ENCODE measurements at places on chromosomes 3 and 15. TPM values are rescaled to one million over a fixed set of nuclear protein-coding genes. Genes with fewer than 3 reads are reported as not detected.

GRCh38 chr3:41330465-41330864 is 131.2 kb downstream of the CTNNB1 start:
- DNase-seq, result no peak

DNA sequence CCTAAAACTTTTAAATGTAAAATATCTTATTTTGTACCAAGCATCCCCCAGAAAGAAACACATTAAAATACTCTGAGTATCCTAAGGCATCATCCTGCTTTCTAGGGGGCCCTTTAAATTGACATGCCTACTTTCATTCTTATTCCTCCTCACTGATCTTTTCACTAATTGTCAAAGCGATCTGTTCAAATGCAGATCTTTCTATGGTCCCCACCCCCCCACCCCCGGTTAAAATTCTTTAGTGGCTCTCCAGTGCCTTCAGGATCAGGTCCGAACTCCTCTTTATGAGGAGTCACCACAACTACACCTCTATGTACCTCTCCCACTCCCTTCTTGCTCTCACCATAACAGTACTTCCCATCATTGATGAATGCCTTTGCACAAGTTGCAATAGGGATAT is 19.2 kb upstream of the TFDP2 start:
- no peak for DNase-seq

DNA sequence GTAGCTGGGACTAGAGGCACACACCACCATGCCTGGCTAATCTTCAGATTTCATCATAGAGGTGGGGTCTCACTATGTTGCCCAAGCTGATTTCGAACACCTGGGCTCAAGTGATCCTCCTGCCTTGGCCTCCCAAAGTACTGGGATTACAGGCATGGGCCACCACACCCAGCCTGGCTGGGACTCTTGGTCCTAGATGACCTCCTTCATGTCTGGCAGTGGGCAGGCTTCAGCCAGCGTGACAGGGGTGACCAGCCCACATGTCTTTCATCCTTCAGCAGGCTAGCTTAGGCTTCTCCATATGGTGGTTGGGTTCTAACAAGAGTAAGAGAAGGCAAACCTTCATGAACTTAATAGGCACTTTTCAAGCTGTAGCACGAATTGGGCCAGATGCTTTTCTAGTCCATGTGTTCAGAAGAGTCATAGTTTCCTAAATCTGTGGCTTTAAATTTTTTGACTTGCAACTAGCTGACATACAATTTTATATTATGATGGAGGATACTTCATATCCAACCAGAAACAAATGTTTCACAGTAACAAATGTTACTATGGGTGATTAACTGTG is 7.6 kb downstream of the GPD1L start:
- no peak for DNase-seq

GRCh38 chr15:75238150-75238549 is 20.0 kb upstream of the GOLGA6C start:
- peak; percentile 5 for DNase-seq

DNA sequence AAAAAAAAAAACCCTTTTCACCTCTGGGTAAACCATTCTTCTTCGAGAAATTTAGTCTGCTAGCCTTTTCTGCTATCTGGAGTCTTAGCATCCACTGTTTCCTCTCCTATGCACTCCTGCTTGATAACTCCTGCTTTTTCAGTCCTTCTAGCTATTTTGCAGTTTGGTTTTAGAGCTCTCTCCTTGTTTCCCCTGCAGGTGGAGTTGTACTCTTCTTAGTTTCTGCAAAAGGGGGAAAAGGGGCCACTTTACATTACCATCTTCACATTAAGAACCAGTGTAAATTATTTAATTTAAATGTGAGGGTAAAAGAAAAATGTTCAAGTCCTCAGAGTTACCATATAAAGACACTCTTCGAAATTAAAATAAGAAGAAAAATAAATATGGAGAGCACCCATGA is 23.6 kb upstream of the MYLK start:
- no peak for DNase-seq

DNA sequence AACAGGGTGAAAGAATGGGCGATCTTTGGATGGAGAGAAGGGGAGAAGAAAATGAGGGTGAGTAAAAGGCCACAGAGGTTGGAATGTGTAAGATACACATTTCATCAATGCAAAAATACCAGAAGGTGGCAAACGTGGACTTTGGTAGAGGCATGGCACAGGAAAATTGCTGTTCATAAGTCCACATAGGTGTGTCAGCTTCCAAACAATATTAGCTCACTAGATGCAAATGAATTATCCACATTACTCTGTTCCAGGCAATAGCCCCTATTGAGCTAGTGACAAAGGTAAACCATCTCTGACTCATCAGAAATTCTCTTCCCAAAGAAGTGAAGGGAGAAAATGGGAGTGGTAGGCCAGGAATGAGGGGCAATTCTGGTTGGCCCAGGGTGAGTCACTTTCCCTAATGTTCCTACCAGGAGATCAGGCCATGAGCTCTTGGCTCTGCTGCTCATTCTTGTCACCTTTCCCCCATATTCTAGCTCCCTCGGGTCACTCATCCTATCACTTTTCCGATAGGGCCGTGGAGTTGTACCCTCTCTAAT is 19.9 kb downstream of the ACKR2 start:
- no peak for DNase-seq

The KCNMB3 gene
- 2.2 TPM for total RNA-seq

DNA sequence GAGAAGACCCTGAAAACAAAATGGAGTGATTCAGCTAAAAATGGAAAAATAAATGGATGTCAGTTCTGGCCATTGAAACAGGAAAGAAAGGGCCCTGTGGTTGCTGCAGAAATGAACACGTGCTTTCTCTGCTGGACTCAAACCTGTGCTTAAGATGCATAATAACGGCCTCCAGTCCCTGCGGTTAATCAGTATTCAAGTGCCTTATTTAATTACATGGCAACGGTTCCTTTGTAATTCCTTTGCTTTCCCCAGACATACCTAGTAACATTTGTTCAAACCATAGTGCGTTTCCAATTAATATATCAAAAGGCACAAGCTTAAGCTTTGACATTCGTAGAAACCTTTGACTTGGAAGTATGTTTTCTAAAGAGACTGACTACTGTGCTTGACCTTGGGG is 428.3 kb downstream of the GABRG3 start:
- DNase-seq, result no peak

The STRIT1 gene
- not detected for total RNA-seq

The CFAP91 gene
- total RNA-seq, result 0.11 TPM

DNA sequence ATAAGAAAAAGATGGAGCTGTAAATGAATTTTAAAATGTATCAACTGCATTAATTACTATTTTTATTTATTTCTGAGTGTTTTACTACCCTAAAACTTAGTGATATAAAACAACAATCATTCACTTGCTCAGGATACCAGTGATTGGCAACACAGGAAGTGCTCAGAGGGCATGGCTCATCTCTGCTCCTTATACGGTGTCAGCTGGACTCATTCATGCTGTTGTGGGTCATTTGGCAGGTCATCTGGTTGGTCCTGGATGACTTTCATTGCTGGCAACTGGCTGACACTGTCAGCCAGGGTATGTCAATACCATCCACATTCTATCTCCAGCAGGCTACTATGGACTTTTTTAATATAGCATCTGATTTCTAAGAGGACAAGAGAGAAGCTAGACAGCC is 689.6 kb upstream of the NECTIN3 start:
- DNase-seq, result no peak

- no peak for DNase-seq
Observed at GRCh38 chr15:84023636-84024035, 211.9 kb upstream of the GOLGA6L4 start.

DNA sequence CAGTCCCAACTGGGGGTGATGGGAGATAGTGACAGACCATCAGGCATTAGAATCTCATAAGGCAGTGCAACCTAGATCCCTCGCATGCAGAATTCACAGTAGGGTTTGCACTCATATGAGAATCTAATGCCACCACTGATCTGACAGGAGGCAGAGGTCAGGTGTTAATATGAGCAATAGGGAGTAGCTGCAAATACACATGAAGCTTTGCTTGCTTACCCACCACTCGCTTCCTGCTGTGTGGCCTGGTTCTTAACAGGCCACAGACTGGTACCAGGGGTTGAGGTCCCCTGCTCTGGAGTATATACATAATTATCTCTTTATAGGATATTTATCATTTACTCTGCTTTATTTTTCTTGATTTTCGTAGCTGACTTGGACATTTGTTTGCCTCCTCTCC is 36.0 kb upstream of the ZMAT3 start:
- no peak for DNase-seq

The SUSD5 gene
- total RNA-seq, result not detected

The CPNE9 gene
- total RNA-seq, result not detected

DNA sequence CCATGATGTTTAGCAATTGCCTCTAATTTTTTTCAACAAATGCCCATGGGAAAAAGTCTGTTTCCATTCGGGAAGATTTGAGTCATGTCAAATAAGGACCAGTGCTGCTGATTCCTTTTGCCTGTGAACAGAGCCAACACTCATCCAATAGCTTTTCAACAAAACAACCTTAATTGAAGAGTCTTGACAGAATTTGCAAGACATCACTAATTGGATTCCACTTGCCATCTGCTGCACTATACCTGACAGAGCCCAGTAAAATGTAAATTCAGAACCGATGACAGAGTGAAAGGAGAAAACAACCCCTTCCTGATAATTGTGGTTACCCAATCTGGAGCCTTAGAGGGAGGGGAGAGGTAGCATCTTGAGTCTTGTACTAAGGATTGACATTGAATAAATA is 426.7 kb downstream of the AGBL1 start:
- DNase-seq, result no peak

- DNase-seq, result no peak
Observed at GRCh38 chr15:69117431-69117871, 43.0 kb upstream of the GLCE start.

DNA sequence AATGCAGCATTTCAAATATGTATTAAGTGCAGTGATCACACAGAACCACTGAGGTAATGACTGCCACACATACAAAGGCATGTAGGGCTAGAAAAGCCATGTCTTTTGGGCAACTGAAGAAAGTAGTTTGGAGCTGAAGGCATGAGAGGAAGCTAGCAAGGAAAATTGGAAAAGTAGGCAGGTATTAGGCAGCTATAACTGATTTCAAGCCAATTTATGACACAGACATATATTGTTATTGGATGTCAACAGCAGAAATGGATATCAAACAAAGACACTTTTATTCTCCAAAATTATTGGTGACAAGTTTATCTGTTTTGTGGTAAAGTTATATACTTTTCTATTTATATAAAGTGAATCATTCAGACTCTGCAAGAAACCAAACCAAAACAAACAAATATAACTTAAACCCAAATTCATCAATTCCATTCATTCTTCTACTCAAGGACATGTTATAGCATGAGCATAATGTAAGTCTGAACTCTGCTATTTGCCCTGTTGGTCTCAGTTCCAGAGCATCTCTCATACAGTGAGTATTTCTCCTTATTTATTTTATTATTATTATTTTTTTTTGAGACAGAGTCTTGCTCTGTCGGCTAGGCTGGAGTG is 307.4 kb upstream of the COL8A1 start:
- DNase-seq, result no peak

GRCh38 chr3:58349792-58350626 is 17.3 kb downstream of the PXK start:
- DNase-seq, result no peak

Measured in activated naive CD8-positive, alpha-beta T cell treated with anti-CD3 and anti-CD28 coated beads, Interleukin-2, amount 10 ng/mL, durations not matched to agents 7 days and 5 days (primary cell).